ENCODE measurements at places on chromosomes 7 and 10.

DNA sequence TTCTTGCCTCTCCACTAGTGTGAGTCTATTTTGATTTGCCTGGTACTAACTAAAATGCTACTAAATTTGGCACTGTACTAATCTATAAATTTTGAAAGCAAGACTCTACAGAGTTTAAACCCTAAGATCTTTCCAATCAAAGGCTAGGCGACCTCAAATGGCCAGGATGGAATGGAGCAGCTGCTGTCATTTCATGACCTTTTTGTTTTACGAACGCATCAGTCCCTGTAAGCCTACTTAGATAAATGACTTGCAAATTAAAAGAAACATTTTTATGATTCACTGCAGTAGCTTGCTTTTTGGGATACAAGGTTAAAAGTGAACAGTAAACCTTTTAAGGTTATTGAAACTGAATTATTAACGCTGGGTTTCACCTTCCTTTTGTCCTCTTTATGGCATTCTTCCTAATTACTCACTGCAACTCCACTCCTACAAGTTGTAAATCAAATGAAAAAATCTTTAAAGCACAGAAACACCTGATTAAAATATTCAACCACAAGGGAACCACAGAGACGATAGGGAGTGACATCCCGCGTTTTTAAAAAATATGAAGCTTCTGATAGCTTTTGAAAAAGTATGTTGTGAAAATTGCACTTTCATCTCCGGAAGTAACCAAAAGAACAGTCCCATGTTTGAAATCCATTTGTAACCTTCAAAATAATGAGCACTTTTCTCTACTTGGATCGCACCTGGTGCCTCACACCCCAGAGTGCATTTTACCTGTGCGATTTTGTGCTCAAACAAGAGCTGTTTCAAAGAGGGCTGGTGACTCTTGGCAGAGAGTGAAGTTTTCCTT is 595.1 kb downstream of the PARD3 start:
- DNase-seq: no peak

- no peak for DNase-seq
Measured at GRCh38 chr7:109549471-109550193, 980.0 kb downstream of the DNAJB9 start.

DNA sequence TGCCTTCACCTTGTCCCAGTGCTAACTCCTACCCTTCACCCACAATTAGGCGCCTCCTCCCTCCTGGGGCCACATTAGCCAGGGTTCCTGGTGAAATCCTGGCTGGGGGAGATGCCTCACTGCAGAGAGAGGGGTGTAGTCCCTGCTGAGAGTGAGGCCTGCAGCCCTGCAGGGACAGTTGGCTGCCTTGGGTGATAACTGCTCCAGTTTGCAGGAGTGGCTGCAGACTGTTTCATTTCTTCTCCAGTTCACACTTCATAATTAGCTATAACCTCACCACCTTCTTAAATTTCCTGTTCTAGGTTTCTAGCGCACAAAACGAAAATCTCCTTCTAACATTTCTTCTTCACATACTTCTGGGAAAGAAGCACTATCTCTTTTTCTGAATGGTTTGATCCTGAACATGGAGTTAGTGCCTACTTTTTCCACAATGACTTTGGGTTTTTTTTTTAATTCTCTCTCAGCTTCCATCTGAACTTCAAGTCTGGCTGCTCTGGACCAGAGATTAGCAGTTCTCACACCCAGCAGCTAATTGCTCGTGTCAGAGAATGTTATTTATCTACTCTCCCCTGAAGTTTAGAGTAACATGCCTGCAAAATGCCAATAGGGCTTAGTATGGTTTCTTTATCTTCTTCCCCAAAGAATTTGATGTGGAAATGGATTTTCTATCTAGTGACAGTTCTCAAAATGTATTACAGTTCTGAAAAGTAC is 15.5 kb upstream of the JAZF1 start:
- no peak for DNase-seq

DNA sequence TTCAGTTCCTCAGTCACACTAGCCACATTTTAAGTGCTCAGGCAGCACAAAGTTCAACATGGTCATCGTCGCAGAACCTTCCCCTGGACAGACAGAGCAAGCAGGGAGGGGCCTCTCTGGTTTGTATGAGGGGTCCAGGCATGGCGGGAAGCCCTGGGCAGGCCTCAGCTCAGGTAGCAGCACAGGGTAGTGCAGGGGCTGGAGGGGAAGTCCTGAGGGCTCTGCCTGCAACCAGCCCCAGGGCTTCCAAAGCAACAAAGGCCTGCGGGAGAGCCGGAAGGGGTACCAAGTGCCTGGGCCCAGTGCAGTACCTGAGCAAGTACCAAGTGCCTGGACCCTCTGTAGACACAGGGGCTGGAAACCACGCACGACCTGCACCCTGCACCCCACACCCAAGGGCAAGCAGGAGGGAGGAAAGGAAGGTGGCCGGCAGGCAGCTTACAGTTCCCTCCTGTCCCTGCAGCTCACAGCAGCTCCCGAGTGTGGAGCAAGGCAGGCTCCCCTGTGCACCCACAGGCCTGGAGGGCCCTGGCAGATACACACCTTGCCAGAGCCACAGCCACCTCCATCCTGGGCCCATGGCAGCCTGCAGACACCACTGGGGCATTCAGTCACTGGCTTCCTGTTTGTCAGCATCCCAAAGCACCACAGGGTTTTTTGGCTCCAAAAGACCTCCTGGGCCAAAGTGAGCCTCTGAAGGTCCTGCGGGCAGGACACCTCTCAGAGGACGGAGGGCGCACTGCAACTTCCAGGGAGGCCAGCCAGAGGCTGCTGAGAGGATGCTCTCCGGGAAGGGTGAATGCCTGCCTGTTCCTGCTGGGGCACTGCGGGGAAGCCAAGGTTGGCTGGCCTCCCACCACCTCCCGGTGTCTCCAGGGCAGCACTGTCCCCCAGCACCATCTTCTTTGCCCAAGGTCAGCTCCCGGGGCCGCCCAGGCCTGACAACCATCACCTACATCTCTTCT is 6.5 kb upstream of the RET start:
- no peak for DNase-seq

DNA sequence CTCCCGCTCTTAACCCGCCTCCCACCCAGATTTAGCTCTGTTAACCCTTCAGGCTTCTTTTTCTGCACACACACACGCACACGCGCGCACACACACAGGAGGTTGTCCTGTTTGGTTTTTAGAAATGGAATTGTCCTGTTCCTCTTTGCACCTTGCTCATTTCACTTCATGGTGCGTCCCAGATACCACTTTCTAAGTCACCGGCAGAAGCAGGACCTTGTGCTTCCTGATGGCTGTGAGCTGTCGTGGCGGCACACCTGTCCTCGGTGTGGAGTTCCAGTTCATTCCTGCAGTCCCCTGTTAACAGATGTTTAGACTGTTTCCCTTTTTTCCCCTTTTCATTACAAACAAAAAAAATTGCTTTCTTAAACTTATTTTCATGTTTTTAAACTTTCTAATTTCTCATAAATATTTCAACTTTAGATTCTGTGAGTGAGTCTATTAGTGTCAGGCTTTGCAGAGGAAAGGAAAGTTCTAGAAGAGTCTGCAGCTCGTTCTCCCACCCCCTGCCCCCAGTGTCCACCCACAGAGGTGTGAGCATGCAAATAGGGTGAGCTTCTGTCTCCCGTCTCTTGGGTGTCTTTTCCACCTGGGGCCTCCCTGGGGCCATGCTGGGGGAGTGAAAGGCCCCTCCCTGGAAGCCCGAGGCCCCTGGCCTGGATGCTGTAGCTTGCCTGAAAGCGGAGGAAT is 85.5 kb downstream of the LHPP start:
- DNase-seq: no peak
